EL (cell line): ENCODE measurements at places on chromosomes 13 and 19.

DNA sequence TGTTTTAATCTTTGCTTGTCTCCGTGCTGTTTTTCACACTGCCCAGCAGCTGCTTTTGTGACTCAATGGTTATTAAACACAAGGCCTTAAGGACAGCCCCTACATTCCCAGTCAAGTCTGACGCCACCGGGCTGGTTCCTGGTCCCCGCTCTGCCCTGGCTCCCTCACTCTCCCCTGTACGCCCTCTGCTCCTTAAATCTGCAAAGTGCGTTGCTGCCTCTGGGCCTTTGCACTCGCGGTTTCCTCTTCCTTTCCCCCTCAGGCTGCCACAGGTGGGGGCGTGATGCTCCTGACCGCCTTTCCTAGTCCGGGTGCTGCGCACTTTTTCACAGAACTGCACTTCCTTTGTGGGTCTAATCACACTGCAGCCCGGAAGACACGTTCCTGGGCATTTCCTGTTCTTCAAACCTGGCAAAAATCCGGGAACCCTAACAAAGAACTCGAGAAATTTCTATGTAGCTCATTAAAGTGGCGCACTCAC is 25.6 kb downstream of the NOSIP start:
- DNase-seq = no peak

- DNase-seq = no peak
These were observed 11.1 kb downstream of the FTL start for GRCh38 chr19:48975947-48976847.

DNA sequence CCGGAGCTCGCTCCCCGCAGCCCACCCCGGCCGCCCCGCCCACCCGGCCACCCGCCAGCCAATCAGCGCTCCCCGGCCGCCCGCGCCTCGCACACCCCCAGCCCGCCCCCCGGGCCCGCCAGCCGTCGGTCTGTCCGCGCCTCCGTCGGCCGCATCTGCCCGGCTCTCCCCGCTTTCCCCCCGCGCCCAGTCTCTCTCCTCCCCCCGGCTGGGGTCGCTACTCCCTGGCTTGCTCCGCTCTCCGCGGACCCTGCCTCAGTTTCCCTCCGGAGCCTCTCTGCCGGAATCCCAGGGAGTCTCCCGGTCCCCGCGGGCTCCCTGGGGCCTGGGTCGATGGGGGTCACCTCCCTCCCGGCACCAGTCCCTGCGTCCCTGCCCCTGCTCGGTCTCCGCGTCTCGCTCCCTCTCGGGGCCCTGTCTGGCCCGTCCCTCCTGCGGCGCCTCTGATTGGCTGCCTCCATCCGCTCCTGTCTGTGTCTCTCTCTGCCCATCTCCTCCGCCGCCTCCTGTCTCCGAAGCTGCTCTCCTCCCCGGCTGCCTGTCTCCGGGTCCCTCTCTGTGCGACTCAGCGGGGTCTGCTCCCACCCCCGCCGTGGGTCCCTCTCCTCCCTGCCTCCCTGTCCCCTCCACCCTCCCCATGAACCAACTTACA is 484 bp downstream of the IL11 start:
- peak; percentile 89 for DNase-seq

GRCh38 chr19:9156304-9156703 is 16.1 kb downstream of the ZNF317 start:
- no peak for DNase-seq

GRCh38 chr13:53214433-53214832 is 185.8 kb downstream of the OLFM4 start:
- DNase-seq = no peak

DNA sequence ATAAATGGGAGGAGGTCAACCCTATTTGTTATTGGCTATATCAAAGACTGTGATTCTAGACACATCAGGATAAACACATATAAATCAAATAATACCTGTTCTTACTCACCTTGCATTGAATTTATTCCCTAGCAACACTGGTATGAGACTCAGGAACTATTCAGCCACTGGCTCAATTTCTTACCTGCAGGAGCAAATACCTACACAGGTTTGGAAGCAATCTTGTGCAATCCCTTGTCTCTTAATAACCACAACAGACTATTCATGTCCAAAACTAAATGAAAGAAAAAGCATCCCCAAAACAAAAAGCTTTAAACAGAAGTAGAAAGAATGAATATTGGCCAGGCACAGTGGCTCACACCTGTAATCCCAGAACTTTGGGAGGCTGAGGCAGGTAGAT is 55.5 kb downstream of the TBC1D4 start:
- no peak for DNase-seq

GRCh38 chr13:113065406-113066141 is 40.0 kb upstream of the F7 start:
- DNase-seq = no peak

DNA sequence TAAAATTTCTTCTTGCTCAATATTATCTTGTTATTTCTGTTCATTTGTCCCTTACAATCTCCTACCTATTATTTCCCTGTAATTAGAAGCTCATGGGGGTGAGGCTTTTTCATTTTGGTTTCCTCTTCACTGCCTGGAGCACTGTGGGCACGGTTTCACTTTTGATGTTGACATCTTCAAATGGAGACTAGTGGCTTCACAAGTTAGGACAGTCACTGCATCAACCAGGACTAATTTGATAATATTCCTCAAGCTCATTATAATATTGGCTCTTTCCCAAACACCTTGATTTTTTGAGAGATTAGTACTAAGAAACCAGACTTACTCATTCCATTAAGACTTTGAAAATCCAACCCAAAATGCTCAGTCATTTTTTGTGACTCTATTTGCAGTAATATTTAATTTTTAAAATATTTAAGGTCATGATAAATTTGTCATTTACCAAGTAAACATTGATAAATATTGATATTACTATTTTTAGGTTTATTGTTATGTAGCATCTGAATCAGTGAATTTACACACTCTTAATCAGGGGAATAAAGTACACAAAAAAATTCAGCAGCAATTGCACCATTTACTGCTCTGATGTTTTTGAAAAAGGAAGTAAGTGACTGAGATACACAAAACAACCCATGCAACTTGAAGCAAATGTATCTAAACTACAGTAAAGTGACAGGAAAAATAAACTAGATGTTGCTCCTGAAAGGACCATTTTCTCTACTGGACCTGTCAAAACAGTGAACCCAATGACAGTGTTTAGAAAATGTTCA is 28.8 kb upstream of the RCBTB2 start:
- DNase-seq = no peak

- no peak for DNase-seq
These were observed 20.8 kb downstream of the TCF3 start for GRCh38 chr19:1631557-1632100.

GRCh38 chr19:30361721-30362120 is 10.5 kb upstream of the ZNF536 start:
- no peak for DNase-seq

DNA sequence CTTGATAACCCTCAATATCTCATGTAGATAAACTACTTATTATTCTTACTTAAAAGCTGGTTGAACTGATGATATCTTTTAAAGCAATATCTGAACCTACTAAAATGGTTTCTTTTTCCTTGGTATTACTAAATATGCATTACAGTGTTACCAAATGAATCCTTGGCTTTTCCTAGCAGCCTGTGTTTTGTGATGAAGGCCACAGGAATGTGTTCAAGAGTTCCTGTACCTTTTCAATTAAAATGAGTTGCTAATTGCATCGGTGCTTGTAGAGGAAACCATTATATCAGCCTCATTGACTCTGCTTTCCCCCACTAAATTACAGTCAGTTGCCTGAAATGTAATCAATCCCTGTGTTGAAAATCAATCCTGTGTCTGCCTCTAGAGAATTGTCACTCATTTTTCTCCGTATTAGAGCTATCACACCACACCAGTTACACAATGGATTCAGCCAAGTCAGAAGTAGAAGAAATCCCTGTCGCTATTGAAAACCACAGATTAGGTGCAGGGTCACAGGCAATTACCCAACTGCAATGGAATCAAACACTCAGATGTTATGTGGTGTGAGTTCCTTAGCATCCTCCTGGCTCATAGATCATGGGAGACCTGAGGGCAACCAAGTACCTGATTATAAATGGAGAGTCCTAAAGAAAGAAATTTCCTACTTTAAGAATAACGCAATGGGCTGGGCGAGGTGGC is 13.3 kb downstream of the FAM216B start:
- no peak for DNase-seq
